ENCODE measurements at places on chromosomes 5 and 9. TPM values are rescaled to one million over a fixed set of nuclear protein-coding genes. Genes with fewer than 3 reads are reported as not detected.

The SIT1 gene
- total RNA-seq, result not detected

The DELE1 gene
- 75.5 TPM for total RNA-seq

The TSLP gene
- 5.8 TPM for total RNA-seq

The TIMD4 gene
- not detected for total RNA-seq

The CEL gene
- total RNA-seq, result 0.52 TPM

The KIAA1958 gene
- 3.0 TPM for total RNA-seq

The IL9 gene
- total RNA-seq, result not detected

The CDH10 gene
- 0.08 TPM for total RNA-seq

The GFI1B gene
- not detected for total RNA-seq

The CD14 gene
- 0.26 TPM for total RNA-seq

The LHX3 gene
- total RNA-seq, result not detected

The TAF9 gene
- 65.2 TPM for total RNA-seq

The SPATA6L gene
- 0.26 TPM for total RNA-seq

The LHX2 gene
- not detected for total RNA-seq

The PIGO gene
- 24.2 TPM for total RNA-seq

The RASGRF2 gene
- total RNA-seq, result 7.5 TPM

The IL5 gene
- not detected for total RNA-seq

The TMEM252 gene
- total RNA-seq, result not detected

Data from epithelial cell of alveolus of lung (primary cell).